ENCODE measurements at places on chromosomes 6 and 20.

GRCh38 chr6:36334832-36335459 is 1.7 kb downstream of the BNIP5 start:
- DNase-seq, result no peak

DNA sequence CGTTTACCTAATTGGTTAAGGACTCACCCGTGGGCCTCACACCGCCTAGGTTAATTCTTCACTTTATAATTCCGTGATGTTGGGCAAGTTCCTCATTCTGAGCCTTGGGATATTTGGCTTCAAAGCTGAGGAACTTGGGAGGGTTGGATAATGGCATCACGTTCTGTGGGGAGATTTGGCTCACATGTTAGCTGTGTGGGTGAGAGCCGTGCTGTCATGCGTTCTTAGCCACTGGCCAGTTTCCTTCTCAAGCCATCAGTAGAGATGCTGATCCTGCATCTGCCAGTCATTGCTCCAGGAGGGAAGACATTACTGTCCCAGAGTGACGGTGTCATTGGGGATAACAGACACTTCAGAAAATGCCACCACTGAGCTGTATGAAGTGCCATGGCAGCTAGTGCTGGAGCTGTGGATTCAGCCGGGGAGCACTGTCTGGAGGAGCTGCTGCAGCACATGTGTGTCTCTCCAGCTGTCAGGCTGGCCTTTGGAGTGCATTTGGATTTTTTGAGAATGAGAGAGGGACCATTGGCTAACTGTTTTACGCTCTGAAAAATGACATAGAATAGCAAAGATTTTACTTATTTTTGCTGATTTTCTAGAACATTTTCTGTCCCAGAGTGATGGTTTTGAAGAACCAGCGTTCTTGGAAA is 16.5 kb downstream of the IGF2R start:
- no peak for DNase-seq

GRCh38 chr20:38497246-38497935 is 24.7 kb downstream of the RALGAPB start:
- no peak for DNase-seq

DNA sequence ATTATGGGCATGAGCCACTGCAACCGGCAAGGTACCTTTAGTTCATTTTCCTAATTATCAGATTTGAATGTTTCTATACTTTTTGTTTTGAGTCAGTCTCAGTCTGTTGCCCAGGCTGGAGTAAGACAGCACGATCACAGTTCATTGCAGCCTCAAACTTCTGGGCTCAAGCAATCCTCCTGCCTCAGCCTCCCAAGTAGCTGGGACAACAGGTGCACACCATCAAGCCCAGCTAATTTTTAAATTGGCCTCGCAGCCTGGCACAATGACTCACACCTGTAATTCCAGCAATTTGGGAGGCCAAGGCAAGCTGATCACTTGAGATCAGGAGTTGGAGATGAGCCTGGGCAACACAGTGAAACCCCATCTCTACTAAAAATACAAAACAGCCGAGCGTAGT is 24.4 kb downstream of the STAU1 start:
- no peak for DNase-seq
